Hepatocyte (in vitro differentiated cells): ENCODE measurements at places on chromosomes 1 and 21. TPM values are rescaled to one million over a fixed set of nuclear protein-coding genes. Genes with fewer than 3 reads are reported as not detected.
A peak's percentile ranks its signal among the peaks of the same experiment; 100 is the strongest.

GRCh38 chr1:106921186-106921585 is 135.3 kb upstream of the PRMT6 start:
- no peaks in the 10 kb centered on the region for H3K4me1 ChIP-seq
- no peaks in the 10 kb centered on the region for H3K27me3 ChIP-seq
- no peaks in the 10 kb centered on the region for H3K36me3 ChIP-seq
- DNase-seq: no peak

CFAP57 gene
- 0.10 and 2.2 TPM in 2 replicates for total RNA-seq

GRCh38 chr21:29184037-29184436 is 53.6 kb downstream of the MAP3K7CL start:
- H3K4me3 ChIP-seq: no peak overlapping the region
- no peak overlapping the region for H3K27ac ChIP-seq
- DNase-seq: no peak
- H3K36me3 ChIP-seq: no peaks in the 10 kb centered on the region

GRCh38 chr1:93596329-93597089 is 85.1 kb downstream of the BCAR3 start:
- H3K4me1 ChIP-seq: peaks cover 62% of the 10 kb centered on the region
- H3K27ac ChIP-seq: peak overlapping the region; percentile 42
- no peak overlapping the region for H3K4me3 ChIP-seq
- no peak for DNase-seq
